Activated CD8-positive, alpha-beta T cell treated with anti-CD3 and anti-CD28 coated beads for 36 hours (primary cell): ENCODE measurements at places on chromosomes 12 and 14. TPM values are rescaled to one million over a fixed set of nuclear protein-coding genes. Genes with fewer than 3 reads are reported as not detected.

GRCh38 chr12:93980711-93981110 lies 167.7 kb upstream of the PLXNC1 start:
- peaks cover 2% of the 10 kb centered on the region for H3K27me3 ChIP-seq
- H3K36me3 ChIP-seq: no peaks in the 10 kb centered on the region
- no peak overlapping the region for H3K4me3 ChIP-seq

DNA sequence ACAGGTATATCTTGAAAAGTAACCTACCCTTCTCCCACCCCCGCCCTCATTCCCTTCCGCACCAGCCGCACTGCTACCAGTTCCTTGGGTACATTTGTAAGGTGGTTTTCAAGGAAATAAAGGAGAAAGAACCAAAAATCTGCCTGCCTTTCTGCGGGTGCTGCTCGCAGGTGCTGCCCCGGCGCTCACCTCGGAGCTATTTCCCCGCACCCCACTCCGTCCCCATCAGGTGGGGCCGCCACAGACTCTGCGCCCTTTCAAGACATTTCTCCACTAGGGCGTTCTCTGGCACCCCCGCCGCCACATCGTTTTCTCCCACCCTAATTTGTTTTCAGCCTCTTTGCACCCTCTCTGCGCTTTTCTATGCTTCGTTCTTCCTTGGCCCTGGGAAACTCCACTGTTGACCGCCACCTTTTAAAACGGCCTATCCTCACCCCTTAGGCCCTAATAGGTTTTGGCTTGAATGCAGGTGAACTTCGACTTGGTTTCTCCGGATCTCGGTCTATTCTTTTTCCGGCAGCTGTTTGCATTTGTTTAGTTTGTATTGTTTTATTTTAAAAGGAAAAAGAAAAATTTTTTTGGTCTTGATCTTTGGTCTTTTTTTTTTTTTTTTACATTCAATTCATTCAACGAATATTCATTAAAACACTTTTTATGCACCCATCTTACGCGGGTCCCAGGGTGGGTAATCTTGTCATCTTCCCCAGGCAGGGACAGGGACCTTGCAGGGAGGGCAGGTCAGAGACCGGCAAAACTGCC lies 3.0 kb downstream of the VSX2 start:
- DNase-seq: no peak
- no peaks in the 10 kb centered on the region for H3K36me3 ChIP-seq
- H3K4me1 ChIP-seq: peaks cover 11% of the 10 kb centered on the region

- DNase-seq: no peak
- H3K36me3 ChIP-seq: no peaks in the 10 kb centered on the region
- H3K4me1 ChIP-seq: no peaks in the 10 kb centered on the region
- H3K4me3 ChIP-seq: no peak overlapping the region
- no peaks in the 10 kb centered on the region for H3K27me3 ChIP-seq
These were observed 17.3 kb downstream of the NFKBIA start for GRCh38 chr14:35387219-35387618.

DNA sequence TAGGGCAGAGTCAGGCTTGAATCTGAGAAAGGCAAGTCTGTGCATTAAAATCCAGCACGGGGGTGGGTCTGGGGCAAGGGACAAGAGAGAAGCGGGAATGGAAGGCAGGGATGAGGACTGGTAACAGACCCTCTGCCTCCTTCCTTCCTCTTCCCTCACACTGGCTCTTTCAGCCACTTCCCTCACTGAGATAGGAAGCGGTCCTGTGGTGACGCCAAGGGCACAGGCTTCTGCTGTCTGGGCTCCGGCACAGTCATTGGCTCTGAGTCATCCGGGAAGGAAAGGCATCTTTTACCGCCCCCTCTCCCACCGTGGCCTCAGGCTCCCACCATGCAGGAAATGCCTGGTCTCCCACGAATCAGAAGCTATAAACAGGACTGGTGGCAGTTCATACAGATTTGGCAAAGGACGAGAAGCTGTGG lies 70.2 kb downstream of the ETV6 start:
- no peaks in the 10 kb centered on the region for H3K27me3 ChIP-seq
- H3K27ac ChIP-seq: no peak overlapping the region
- peaks cover 12% of the 10 kb centered on the region for H3K36me3 ChIP-seq
- DNase-seq: peak; percentile 67

SDSL gene
- total RNA-seq: not detected
